ENCODE measurements at places on chromosomes 11 and 22.

DNA sequence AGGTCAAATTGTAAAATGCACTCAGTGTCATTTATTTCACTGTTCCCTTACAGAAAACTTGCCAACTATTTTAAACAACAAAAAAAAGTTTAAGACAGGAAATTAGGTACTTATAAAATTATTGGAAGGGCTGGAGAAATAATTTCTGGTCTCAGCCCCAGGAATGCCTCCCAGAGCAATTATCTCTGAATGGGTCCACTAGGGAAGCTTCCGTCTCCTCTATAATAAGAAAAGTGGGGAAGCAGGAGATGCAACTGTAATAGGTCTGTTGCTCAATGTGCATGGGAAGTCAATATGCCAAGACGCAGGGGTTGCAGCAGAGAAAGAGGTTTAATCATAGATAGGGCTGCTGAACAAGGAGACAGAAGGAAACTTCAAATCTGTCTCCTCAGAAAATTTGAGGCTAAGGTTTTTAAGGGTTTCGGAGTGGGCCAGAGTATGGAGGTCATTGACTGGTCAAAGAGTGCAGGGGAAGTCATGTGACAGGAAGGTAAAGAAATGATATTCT is 10.9 kb upstream of the RNF141 start:
- DNase-seq: no peak

DNA sequence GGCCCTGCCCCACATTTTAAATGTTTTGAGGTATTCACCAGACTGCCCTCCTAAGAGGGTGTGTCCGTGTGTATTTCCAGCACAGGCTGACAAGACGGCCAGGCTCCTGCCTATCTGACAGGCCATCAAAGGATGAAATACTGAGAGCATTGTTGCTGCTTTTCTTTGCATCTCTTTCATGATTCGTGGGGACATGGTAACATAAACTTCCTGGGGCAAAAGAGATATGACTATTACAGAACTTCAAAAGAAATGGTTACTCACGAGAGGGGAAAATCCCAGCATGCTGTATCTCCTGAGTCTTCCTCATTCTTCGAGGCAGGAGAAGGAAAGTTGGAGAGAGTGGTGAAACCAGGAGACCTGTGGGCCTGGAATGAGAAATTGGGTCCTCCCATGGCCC is 10.3 kb upstream of the BIK start:
- DNase-seq: peak; percentile 58

DNA sequence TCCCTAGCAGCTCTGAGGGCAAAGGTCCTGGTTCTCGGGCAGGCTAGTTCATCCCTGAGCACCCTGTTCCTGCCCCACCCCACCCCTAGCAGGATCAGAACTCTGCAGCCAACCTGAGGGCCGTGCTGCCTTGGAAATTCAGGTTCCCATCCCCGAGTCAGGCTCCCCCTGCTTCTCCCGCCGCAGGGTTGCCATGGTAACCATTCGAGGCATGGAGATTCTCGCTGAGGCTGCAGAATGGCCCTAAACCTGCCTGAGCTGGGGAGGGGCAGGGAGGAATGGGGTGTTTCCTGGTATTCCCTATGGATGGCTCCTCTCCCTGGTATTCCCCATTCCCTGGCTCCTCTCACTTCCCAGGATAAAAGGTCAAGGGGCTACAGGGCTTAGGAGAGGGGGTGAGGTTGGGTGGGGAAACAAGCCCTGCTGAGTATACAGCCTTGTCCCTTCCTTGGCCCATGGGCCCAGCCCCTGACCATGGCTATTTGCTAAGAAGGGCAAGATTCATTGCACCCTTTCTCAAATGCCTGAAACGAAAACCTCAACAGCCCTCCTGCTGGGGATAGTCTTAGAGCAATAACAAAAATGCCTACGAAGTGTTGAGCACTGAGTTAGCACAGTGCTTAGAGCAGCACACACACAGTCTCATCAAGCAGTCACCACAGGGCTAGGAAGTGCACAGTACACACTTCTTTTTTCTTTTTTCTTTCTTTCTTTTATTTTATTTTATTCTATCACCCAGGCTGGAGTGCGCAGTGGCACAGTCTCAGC is 58.7 kb downstream of the CHST1 start:
- peak; percentile 41 for DNase-seq

DNA sequence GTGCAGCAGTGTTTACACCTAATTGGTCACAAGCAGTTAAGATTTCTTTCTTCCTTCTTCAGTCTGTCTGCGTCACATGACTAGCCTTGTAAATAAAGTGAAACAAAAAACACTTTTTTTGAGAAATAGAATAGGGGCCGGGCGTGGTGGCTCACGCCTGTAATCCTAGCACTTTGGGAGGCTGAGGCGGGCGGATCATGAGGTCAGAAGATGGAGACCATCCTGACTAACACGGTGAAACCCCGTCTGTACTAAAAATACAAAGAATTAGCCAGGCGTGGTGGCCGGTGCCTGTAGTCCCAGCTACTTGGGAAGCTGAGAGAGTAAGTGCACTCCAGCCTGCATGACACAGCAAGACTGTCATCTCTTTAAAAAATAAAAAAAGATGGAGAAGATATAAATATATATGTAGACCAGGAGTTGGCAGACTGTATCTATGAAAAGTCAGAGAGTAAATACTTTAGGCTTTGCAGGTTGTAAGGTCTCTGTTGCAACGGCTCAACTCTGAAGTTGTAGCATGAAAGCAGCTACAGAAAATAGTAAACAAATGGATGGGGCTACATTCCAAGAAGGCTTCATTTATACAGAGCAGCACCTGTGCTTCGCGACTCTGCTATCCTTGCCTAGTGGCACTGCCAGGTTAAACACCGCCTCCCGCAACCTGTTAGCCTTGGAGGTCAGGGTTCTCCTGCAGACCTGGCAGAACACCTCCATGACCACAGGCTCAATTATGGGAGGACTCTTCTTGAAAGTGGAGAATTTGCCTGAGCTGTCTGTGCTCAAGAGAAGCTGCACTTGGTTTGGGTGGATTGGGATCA is 55.9 kb downstream of the PPP6R2 start:
- no peak for DNase-seq

- DNase-seq: peak; percentile 80
These were observed 3.6 kb downstream of the SEPTIN5 start for GRCh38 chr22:19717691-19718455.

GRCh38 chr11:64245797-64246620 is 734 bp downstream of the PPP1R14B start:
- DNase-seq: peak; percentile 91

- DNase-seq: no peak
These were observed 1.6 kb downstream of the GPHA2 start for GRCh38 chr11:64933935-64934681.

DNA sequence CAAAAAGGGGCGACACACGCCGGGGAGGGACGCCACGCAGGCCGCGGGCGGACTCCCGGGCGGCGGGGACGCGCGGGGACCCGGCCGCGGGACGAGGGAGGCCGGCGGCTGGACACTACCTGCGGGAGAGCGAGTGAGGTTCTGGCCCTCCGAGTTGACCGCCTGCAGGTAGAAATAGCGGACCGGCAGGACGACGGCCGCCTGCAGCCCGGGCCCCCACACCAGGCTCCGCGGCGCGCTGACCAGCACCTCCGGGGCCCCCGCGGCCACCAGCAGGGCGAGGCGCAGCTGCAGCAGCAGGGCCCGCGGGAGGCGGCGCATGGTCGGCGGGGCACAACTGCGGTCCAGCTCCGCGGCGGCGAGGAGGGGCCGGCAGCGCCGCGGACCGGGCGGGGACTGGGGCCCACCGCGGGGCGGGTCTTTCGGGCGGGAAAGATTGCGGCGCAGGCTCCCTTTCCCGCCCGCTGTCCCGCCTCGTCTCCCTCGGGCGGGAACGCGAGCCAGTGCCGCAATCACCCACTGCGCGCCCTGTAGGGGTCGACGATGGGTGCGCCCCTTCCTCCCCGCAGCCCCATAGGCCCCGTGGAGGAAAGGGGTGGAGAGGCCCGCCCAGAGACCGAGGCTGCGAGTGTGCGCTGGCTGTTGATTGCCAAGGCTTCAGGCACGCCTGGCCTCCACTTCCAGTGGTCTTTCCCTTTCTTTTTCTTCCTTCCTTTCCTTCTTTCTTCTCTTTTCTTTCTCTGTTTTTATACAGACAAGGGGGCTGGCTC is at the start of gene POGLUT3:
TSS of gene POGLUT3 (minus strand) at position 339 of the 770 bp plus-strand sequence. CDS start at position 321, 18 bp downstream.
- peak; percentile 55 for DNase-seq

GRCh38 chr11:116791002-116791812 is 472 bp downstream of the APOA5 start:
- peak; percentile 37 for DNase-seq

DNA sequence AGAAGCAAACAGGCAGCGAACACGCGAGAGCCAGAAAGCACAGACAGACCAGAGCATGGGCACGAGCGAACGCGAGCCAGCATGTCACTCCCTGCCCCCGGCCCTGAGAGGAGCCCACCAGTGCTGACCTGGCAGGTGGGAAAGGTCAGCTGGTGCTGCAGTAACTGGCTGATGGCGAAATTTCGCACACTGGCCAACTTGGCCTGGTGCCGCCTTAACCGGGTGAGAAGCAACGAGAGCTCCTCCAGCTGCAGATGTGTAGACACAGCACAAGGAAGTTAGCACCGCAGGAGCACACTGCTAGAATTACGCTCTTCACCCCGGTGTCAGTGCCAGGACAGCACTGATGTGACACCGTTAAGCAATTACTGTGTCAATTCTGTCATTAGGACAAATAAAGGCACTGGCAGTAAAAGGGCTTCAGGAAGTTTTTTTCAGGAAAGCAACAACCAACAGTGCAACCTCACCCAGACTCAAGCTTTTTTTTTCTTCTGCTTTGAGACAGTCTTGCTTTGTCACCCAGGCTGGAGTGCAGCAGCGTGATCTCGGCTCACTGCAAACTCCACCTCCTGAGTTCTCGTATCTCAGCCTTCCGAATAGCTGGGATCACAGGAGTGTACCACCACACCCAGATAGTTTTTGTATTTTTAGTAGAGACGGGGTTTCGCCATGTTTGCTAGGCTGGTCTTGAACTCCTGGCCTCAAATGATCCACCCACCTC is 76.8 kb downstream of the C11orf58 start:
- no peak for DNase-seq

DNA sequence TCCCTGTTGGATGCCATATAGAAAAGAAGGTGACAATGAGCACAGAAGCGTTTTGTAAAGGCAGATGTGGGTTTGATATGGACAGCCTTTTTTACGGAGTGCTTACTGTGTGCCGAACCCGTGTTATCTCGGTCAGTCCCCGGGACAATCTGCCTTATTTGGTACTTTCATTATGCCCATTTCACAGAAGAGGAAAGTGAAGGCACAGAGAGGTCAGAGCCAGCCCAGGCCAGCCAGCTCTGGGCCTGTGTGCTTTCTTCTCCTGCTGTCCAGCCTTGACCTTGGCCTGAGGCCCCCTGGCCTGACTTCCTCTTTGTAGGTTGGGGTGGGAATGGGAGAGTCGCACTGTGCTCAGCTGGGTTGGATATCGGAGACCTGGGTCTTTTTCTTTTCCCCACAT is 628 bp upstream of the CRYBB1 start:
- DNase-seq: no peak

Data from SJSA1 (cell line).